H7 (cell line): ENCODE measurements at places on chromosomes 11 and 22.
A peak's percentile ranks its signal among the peaks of the same experiment; 100 is the strongest.

DNA sequence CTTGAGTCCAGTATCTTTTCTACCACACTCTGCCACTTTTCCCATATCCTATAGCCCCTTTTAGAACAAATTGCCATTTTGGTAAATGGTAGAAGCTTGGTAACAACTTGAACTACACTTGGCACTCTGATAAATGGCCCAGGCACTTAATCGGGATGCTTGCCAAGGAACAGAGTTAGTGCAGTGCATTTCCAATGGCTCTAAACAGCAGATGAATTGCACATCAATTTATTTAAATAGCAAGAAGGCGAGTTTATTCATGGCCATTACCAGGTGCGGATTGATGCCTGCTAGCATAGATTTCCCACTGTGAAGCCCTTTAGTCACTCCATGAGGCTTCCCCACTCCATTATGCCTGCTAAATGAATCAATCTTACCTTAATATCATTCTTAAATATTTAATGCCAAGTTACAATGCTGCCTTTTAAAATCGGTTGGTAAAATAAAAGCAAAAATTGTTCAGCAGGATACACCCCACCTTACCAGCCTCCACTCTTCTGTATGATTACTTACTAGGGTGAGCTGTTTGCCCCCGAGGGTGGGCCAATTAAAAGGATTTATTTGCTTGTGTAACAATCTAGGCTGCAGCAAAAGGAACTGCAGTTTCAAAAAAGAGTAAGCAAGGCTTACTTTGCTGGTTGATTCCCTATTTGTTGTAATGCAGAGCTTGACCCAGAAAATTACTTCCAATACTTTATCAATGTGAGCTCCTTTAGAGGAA lies 136.0 kb upstream of the ARHGAP42 start:
- no peak for DNase-seq

GRCh38 chr11:64124147-64124546 lies 41.8 kb downstream of the MACROD1 start:
- no peak for DNase-seq

- no peak for DNase-seq
These were observed 32.5 kb downstream of the PAK1 start for GRCh38 chr11:77441426-77441825.

GRCh38 chr11:18768978-18769377 lies 22.6 kb downstream of the PTPN5 start:
- no peak for DNase-seq

DNA sequence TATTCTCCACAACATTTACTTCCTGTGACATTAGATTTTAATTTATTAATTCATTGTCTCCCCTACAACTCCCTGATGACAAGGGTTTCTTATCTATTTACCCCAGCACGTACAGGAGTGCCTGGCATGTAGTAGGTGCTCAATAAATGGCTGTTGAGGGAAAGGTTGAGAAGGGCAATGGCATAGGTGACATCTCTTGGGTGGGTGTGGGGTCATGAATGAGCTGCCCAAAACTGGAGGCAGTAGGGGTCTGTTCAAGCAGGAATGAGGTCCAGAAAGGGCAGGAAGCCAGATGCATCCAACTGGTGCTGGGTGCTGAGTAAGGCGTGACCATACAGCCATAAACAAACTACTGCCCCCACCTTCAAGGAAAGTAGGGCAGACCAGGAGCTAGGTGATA lies 2.8 kb downstream of the VWCE start:
- DNase-seq, result no peak

DNA sequence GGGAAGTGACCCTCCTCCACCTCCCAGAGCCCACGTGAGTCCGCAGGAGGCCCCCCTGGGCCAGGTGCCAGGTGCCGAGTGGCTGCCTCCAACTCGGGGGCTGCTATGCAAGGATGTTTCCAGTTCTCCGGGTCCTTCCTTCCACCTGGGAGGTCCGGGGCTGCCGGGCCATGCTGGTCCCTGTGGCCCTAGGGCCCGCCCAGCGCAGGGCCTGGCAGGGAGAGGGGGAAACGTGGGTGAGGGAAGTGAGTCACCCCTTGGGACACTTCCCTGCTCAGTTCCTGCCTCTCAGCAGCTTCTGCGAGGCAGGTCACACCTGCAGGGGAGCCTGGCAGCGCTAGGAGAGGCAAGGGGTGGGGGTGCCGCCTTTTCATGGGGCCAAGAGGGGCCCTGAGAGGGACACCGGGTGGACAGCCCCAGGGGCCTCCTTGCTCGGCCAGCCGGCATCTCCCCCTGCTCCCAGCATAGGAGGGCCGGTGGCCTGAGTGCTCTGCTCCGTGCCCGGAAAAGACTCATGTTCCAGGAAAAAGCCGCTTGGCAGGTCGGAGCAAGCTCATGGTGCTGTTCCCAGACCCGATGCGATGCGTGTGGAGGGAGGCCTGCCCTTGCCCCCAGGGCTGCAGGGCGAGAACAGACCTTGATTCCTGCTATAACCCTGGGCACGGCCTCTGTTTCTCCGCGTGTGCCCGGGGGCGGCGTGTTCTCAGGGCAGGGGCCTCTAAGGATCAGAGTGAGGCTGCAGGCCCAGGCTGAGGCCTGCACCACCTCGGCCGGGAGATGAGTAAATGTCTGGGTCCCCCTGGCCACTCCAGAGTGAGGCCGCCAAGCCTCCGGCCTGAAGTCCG lies 30.3 kb upstream of the WNT7B start:
- peak; percentile 67 for DNase-seq

- DNase-seq, result no peak
These were observed 11.0 kb upstream of the MTFP1 start for GRCh38 chr22:30414525-30415047.

DNA sequence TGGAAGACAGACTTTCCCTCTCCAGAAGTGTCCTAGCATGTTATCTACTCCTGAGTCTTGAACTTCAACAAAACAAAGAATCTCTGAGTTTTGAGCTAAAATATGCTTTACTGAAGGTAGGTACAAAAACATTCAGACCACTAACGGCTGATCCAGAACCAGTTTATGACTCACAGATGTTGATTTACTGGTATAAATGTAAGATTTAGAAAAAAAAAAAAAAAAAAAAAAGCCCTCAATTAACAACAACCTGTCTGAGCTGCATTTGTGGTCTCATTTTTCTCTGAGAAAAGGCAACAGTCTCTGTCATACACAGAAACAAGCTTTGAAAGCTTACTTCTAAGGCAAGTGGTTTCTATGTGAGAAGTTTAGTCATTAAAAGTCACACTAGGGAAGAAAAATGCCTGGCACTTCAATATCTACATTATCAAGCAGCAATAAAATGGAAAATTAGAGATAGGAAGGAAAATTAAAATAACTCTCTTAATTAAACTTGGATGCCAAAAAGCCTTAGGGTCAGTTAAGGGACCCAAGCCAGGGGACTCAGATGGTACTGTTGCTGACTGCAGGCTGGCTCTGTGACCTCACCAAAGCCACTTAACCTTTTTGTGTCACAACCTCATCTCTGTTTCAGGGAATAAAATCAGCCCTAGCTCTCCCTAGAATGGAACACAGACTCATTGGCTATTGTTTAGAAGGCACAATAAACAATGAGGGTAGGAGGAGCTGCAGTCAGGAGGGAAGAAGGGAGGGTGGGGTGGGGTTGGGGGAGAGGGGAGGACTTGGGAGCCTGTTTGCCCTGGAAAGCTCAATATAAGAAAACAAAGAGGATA lies 61.7 kb downstream of the ETS1 start:
- DNase-seq, result peak; percentile 44

GRCh38 chr11:35962369-35963138 lies 18.7 kb downstream of the LDLRAD3 start:
- DNase-seq, result no peak

- DNase-seq, result peak; percentile 45
These were observed 83.7 kb downstream of the MYO7A start for GRCh38 chr11:77211594-77212251.

- no peak for DNase-seq
These were observed 31.9 kb downstream of the RASSF10 start for GRCh38 chr11:13040969-13041561.

DNA sequence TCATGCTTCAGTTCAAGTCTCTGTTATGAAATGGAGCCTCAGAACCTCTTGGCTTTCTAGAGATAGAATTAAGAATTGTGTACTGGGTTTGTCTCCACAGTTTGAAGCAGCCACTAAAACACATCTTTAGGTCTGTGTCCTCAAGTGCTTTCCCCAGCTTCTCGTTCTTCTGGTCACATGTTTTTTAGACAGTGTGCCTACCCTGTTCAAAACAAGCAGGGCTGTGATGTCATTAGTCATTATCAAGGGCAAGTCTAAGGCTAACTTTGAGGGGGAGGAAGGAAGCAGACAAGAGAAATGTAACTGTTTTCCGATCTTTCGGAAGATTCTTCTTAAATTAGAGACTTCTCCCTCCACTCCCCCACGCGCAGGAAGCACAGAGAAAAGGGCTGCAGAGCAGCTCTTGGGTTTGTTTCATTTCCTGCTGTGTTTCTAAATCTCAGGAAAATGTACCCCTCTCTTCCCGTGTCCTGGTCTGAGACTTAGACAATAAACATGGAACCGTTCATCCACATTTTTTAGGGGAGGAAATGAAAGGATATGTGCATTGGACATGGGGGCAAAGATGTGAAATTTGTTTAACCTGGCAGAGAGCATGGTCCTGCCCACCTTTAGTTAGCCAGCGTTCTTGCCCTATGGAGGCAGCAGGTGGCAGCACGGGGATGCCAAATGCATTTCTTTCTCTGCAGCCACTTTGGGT lies 3.1 kb downstream of the AKIP1 start:
- peak; percentile 73 for DNase-seq

GRCh38 chr22:43012390-43012789 lies 2.6 kb downstream of the PACSIN2 start:
- DNase-seq, result no peak

- peak; percentile 97 for DNase-seq
These were observed at the start of gene PACS1 for GRCh38 chr11:66069715-66070603. Gene PACS1 (plus strand): TSS chr11:66070272. CDS start chr11:66070487, 215 bp downstream.

DNA sequence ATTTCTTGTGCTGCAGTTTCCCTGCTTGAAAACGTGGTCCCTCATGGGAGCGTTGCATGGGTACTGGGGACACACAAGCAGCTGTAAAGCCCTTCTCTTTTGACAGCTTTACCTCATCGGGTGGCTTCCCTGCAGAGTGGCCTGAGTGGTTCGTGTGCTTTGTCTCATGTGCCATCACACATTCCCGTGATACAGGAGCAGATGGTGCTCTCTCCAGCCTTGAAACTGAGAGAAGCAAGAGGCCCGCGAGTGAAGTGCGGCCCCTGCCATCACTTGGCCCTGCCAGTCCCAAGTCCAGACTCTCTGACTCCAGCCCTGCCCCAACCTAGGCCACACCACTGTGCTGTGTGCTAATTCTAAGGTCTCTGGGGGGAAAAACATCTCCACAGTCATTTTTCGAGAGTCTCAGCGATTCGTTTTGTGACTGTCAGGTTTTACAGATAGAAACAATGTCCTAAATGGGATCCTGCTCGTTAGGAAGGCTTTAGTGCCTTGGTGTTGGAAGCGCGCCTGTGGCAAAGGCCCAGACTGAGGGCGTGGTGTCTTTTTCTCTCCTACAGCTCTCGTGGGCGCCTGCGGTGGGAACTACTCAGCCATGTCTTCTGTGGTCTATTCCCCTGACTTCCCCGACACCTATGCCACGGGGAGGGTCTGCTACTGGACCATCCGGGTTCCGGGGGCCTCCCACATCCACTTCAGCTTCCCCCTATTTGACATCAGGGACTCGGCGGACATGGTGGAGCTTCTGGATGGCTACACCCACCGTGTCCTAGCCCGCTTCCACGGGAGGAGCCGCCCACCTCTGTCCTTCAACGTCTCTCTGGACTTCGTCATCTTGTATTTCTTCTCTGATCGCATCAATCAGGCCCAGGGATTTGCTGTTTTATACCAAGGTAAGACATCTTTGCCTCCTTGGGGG lies 64.2 kb downstream of the KREMEN1 start:
- DNase-seq, result peak; percentile 9

GRCh38 chr11:934527-934926 lies 8.9 kb downstream of the AP2A2 start:
- peak; percentile 66 for DNase-seq

GRCh38 chr11:77259641-77260040 lies 41.8 kb downstream of the GDPD4 start:
- no peak for DNase-seq
